SJSA1 (cell line): ENCODE measurements at places on chromosomes 1 and 21. TPM values are rescaled to one million over a fixed set of nuclear protein-coding genes. Genes with fewer than 3 reads are reported as not detected.

The NR1I3 gene
- total RNA-seq: not detected in 2 replicates

The MAPKAPK2 gene
- total RNA-seq: 45.4 and 58.6 TPM in 2 replicates

DNA sequence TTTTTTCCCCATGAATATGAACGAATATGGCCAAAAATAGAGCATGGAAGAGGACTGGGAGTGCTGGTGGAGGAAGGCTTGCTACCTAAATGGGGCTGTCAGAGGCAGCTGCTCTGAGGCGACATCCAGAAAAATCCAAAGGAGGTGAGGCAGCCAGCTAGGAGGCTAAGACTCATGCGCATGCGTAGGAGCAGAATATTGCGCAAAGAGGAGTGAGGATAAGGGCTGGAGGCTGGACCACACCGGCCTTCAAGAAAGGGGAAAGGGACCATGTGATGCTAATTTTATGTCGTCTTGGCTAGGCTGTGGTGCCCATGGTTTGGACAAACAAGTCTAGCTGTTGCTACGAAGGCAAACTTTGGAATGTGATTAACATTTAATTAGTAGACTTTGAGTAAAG is 30.5 kb downstream of the HEYL start:
- no peak for DNase-seq
- H3K36me3 ChIP-seq: 0 out of 2 replicates have a peak, but pooled peaks cover 4% of the 10 kb centered on the region
- H3K4me1 ChIP-seq: peaks cover 30% of the 10 kb centered on the region
- no peak overlapping the region for H3K4me3 ChIP-seq

The SRSF10 gene
- total RNA-seq: 145 and 147 TPM in 2 replicates

GRCh38 chr1:246919902-246920301 is 11.8 kb downstream of the AHCTF1 start:
- H3K27ac ChIP-seq: no peak overlapping the region
- H3K4me3 ChIP-seq: no peak overlapping the region
- H3K36me3 ChIP-seq: peaks cover 45% of the 10 kb centered on the region
- peaks cover 9% of the 10 kb centered on the region; the same call in 1 of the 2 replicates for H3K4me1 ChIP-seq

DNA sequence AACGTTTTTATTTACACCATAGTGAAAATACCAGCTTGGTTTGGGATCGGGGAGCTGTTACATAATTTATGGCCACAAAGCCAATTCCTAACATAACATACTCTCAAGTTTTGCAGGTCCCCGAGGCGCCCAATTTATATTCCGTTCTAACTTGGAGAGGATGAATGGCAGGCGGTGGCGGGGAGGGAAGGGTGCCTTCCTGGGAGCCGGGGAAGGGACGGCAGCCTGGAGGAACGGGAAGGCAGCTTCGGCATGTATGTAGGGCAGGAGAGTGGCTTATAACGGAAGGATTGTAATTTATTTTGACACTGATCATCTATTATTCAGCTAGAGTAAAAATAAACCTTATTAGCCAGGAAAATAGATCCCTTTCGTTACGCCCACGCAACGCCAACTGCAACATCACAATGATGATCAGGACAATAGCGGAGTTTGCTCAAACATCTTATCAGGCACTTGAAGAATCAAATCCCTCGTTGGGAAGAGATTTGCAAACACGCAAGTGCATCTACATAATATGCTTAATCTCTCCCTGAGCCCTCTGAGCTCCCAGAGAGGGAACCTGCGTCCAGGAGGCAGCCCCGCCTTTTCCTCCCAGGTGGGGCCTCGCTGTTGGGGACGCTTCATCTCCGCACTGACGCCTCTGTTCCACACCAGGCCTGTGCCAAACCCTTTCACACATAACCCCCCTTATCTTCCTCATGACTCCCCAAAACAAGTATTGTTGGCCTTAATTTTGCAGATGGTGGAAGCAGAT is 93.7 kb upstream of the C1orf174 start:
- H3K4me1 ChIP-seq: no peaks in the 10 kb centered on the region
- no peaks in the 10 kb centered on the region for H3K36me3 ChIP-seq
- H3K27me3 ChIP-seq: no peaks in the 10 kb centered on the region
- H3K4me3 ChIP-seq: no peak overlapping the region

The PTGER3 gene
- 13.2 and 14.9 TPM in 2 replicates for total RNA-seq

- H3K27me3 ChIP-seq: peaks cover 28% of the 10 kb centered on the region
- no peak overlapping the region for H3K27ac ChIP-seq
- H3K4me3 ChIP-seq: peak overlapping the region; percentile 45
- no peak for DNase-seq
- peaks cover 17% of the 10 kb centered on the region for H3K4me1 ChIP-seq
Measured at GRCh38 chr1:204493145-204493983, 1.2 kb downstream of the PIK3C2B start.

- no peak overlapping the region for H3K4me3 ChIP-seq
- peaks cover 56% of the 10 kb centered on the region for H3K4me1 ChIP-seq
- H3K36me3 ChIP-seq: no peaks in the 10 kb centered on the region
- DNase-seq: no peak
- H3K27me3 ChIP-seq: no peaks in the 10 kb centered on the region
Measured at GRCh38 chr1:228867951-228868730, 132.9 kb downstream of the RHOU start.

DNA sequence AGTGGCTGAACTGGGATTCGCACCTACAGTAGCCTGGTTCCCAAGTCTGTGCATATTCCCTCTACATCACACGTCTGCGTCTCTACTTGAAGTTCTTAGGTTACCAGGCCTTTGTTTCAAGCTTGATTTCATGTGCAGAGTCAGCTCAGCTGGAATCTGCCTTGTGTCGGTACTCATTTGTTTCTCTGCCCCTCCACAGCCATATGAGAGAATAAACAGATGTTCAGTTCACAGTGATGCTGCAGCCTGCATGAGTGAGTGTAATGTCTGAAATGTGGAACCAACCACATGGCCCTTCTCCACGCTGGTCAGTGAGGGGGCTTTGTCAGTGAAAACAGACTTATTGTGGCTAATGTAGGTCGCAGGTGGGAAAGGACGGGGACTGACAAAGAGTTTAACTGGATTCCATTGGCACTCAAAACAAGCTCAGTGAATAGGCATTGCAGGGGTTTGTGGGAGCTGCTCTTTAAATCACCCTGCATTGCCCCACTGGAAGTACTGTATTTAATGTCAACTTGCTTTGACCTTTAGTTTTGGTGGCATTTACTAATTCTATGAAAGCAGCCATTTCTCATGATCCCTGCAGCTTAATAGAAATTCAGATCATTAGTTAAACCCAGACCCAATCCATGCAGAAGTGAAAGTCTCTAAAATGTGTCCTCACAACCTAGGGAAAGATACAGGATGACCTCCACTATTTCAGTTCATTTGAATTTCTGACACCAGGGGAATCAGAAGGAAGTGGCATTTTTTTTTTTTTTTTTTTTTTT is 136.4 kb upstream of the FAM78B start:
- H3K4me1 ChIP-seq: no peaks in the 10 kb centered on the region
- no peak overlapping the region for H3K4me3 ChIP-seq

The SPATA17 gene
- total RNA-seq: 0.29 TPM in 1 of 2 replicates, not detected in the other

The OLIG1 gene
- not detected in 2 replicates for total RNA-seq

DNA sequence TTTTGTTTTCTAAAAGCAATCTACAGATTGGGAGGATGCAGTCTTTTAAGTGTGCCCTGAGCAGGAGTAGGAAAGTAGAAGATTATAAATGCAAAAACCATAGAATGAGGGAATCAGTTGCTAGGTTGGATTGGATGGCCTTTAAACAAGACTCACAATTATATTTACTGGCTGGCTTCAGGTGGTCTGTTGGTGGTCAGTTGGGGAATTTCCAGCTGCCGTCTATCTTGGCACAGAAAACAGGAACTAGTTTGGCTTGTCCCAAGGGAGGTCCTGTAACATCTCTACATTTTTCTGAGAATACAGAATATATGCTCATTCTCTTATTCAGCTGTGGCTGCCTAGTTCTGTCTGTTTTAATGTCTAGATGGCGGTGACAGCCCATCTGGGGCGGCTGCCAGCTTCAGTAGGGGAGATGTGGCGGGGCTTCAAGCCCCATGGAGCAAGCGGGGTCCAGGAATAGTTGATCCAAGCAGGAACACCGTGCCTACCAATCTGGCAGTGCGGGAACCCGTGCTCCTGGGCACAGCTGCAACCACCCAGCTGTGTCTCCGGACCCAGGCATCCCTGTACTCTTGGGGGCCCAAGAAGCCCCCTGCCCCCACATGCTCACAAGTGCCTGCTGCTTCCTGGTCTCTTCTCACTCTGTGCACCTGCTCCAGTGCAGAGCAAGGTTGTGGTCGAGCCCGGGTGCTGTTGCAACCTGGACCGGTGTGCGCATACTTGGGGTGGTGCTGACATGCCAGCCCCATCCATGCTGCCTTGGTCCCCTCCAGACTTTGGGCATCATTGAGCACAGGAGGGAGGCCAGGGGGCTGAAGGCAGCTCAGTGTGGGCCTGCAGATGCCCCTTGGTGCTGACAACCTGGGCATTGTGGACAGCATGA is 1182.6 kb downstream of the AMY1C start:
- H3K4me3 ChIP-seq: no peak overlapping the region
- H3K27me3 ChIP-seq: no peaks in the 10 kb centered on the region
- H3K36me3 ChIP-seq: no peaks in the 10 kb centered on the region
- no peaks in the 10 kb centered on the region for H3K4me1 ChIP-seq
- H3K27ac ChIP-seq: no peak overlapping the region
